ENCODE measurements at places on chromosomes 5 and 9.

GRCh38 chr9:5817862-5818261 is 15.1 kb downstream of the ERMP1 start:
- DNase-seq, result peak; percentile 52

DNA sequence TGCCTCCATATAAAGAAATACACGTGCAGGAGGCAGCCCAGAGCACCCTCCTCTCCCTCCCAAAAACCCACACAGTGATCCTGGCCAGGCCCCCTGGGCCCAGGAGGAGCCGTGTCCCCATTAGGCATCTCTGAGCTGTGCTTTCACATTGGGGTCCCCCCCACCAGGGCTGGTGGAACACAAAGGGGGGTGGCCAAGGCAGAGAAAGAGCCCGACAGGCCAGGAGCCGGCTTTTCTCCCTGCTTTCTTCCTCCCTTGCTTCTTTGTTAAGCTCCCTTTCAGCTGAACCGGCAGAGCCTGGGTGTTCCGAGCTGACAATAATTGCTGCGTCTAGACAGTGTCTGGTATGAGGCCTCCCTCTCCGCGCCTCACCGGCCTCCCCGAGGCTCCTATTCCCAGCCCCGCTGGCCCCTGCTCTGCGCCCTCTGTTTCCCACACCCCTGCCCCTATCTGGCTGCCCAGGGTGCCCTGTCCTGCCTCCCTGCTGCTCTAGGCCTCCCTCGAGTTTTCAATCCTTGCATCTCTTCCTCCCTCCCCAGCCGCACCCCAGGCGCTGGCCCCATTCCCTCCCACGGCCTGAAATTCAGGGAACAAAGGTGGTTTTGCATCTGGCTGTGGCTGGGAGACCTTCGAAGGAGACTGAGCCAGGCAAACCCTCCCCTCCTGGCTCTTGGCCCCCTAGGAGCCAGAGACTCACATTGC is 120.6 kb downstream of the C9orf50 start:
- no peak for DNase-seq

GRCh38 chr9:101970609-101971008 is 232.2 kb upstream of the GRIN3A start:
- no peak for DNase-seq

- peak; percentile 97 for DNase-seq
Measured at GRCh38 chr5:44875661-44876605, 67.2 kb downstream of the MRPS30 start.

GRCh38 chr9:126442636-126443035 is 116.0 kb downstream of the MVB12B start:
- DNase-seq, result no peak

GRCh38 chr5:57007344-57007743 is 55.4 kb upstream of the MIER3 start:
- no peak for DNase-seq

GRCh38 chr5:128693764-128694163 is 155.7 kb upstream of the FBN2 start:
- DNase-seq, result no peak

DNA sequence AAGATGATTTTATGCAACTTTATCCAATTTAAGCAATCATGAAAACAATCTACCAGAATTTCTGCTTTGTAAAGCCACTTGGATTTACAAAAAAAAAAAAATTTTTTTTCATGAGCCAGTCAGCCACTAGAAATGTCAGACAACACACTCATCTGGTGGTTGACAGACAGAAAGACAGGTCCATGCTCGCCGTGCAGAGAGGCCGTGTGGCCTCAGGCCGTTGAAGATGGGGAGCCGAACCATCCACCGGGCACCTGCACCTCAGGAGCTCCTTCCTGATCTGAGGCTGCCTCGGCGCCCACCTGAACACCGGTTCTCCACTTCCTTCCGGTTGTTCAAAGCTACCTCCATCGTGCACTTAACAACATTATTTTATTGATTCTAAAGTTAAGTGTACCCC is 138.0 kb upstream of the IRX4 start:
- no peak for DNase-seq

- no peak for DNase-seq
Measured at GRCh38 chr9:127132921-127133647, 10.6 kb upstream of the ANGPTL2 start.

DNA sequence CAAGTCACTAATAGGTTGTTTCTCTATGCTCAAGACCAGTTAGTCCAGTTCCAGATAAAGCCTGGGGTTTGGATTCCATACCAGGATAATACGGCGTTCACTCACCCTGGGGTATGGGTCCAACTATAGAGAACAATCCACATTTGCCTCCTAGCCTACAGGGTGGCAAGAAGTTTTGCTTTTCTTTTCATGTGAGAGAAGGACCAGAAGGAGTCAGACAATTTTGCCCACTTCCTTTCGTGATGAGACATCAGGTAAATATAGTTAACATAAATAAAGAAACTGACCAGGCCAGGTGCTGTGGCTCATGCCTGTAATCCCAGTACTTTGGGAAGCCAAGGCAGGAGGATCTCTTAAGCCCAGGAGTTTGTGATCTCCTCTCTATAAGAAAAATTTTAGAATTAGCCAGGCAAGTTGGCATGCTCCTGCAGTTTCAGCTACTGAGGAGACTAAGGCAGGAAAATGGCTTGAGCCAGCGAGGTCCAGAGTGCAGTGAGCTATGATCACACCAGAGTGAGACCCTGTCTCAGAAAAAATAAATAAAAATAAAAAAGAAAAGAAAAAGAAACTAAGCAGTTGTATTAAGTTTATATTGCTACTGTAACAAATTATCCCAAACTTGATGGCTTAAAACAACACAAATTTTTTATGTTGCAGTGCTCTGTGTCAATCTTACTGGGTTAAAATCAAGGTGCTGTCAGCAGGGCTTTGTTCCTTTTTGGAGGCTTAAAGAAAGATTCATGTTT is 7.5 kb upstream of the REEP5 start:
- no peak for DNase-seq

DNA sequence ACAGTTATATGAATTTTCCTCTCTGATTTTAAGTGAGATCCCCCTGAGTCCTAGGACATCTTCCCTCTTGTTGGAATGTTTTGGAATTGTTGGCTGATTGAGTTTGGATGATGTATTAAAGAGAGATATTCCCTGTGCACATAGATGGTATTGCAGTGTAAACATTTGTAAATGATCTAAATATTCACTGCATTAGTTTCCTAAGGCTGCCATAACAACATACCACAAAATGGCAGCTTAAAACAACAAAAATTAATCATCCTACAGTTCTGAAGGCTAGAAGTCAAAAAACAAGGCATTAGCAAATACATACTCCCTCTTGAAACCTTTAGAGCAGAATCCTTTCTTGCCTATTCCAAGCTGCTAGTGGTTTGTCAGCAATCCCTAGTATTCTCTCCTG is 38.0 kb upstream of the MROH2B start:
- DNase-seq, result no peak

DNA sequence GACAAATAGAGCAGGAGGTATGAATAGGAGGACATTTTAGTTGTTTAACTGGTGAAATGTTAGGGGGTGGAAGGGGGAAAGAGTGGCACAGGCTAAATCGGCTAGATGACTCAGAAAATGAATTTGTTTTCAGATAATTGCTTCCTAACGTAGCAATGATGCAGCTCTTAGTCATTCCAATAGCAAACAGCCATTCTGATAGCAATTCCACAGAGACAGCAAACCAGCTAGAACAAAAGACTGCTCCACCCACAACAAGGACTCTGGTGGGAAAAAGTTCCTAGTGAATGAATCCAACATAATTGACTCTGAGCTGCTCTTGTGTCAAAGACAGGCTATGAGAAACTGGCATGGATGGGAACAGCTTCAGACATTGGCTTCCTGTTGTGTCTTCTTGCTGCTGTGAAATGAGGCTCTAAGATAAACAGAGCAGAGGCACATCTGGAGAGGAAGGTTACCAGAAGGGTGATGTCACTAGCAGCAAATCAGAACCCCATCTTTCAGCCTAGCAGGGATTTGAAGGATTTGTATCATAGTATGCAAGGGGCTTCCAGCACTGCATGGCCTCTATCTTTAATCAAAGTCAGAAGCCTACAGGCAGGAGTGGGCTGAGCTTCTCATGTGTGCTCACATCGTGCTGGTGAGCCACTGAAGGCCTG is 28.1 kb upstream of the F2RL1 start:
- peak; percentile 93 for DNase-seq

DNA sequence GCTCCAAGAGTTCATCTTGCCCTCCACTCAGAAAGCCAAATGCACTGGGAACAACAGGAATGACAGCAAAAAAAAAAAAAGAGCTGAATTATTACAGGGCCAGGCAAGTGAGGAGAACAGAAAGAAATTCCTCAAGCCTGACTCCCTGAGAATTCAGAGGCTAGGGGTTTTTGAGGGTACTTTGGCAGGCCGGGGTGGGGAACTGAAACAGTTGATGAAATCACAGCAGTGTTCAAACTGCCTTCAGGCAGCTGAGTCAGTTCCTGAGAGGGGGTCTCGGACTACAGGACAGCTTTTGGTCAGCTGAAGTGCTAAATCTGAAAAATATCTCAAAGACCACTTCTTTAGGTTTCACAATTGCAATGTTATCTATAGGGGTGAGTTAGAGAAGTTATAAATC is 419.4 kb downstream of the SEMA5A start:
- no peak for DNase-seq

GRCh38 chr5:120624021-120624563 is 160.0 kb downstream of the PRR16 start:
- no peak for DNase-seq

- no peak for DNase-seq
Measured at GRCh38 chr5:109936996-109937395, 247.3 kb downstream of the MAN2A1 start.

- no peak for DNase-seq
Measured at GRCh38 chr9:13568841-13569601, 289.5 kb upstream of the MPDZ start.

DNA sequence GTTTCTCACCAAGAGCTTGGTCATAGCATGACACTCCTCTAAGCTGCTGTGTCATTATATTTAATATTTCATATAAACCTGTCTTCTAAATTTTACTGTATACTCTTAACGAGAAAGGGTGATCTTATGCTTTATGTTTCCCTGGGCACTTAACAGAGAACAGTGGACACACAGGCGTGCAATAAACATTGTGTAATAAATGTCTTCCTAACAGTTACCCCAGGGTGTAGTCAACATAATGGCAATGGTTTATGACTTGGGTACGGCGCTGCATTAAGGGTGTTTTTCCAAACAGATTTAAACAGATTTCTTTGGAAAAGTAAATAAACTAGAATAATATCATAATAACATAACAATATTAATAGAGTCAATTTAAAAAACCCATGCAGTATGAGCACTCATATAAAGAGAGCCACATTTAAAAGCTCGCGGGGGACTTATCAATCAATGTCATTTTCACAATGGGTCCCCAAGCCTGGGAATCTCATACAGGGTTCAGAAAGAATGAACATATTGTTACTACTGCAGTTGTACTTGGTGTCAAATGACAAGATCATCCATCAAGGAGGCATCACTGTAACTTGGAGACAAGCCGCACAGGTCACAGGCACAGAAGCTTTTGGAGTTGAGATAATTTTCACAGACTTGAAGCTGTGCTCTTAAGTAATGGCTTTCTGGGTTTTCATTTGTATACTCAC is 376.4 kb downstream of the CTNND2 start:
- no peak for DNase-seq

- DNase-seq, result no peak
Measured at GRCh38 chr9:17730899-17731298, 152.0 kb downstream of the SH3GL2 start.

DNA sequence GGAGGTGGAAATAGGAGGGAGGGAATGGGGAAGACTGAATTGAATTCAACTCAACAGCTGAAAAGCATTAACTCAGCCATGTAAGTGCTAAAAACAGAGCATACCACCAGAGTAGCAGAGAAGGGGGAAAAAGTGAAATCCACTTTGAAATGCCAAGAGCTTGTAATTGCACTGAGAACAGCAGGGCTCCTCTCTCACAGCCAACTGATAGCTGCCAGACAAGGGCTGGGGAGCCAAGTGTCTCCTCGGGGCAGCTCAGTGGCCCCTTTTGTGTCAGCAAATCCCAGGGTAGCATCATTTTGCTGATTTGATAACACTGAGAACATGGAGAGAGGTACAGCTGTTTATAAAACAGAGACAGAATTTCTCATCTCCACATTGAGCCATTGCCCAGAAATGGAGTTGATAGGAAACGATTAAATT is 182.5 kb downstream of the FRMD3 start:
- no peak for DNase-seq

GRCh38 chr5:96675882-96676281 is 13.7 kb downstream of the CAST start:
- DNase-seq, result no peak

DNA sequence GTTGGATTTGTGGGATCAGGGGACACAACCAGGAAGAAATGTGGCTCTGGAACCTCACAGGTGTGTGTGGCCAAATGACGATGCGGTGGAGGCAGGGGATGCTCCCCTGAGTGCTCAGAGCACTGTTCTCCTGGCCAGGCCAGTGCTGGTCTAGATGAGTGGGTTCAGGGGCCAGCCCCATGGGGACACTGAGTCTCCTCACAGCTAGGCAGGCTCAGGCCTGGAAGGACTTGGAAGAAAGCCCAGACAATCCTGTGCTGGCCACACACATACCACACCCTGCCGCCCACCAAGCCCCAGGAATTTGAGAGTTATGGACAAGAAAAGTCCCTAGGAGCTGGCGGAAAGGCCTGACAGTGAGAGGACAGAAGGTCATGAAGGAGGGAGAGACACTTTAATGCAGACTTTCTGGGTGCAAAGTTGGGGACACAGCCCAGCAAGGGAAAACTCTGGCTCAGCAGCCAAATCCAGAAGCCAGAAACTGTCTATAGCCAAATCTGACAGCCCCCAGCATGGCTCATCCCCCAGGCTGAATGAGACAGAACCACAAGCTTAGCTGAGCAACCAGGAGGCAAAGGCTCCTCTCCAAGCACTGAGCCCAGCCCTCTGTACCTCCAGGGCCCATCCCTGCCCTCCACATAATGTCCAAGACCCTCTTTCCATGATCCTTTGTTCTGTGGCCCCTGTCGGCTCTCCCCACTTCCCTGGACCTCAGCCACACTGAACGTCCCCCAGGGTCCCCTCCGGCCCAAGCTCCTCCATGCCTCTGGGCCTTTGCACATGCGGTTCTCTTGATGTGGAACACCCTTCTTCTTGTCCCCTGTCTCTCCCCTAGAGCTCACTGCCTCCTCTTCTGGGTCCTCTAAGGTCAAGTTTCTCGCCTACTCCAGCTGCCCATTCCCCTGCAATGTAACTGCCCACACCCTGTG is 22.4 kb downstream of the LHX6 start:
- no peak for DNase-seq

GRCh38 chr5:143495110-143495509 is 91.6 kb upstream of the NR3C1 start:
- no peak for DNase-seq

DNA sequence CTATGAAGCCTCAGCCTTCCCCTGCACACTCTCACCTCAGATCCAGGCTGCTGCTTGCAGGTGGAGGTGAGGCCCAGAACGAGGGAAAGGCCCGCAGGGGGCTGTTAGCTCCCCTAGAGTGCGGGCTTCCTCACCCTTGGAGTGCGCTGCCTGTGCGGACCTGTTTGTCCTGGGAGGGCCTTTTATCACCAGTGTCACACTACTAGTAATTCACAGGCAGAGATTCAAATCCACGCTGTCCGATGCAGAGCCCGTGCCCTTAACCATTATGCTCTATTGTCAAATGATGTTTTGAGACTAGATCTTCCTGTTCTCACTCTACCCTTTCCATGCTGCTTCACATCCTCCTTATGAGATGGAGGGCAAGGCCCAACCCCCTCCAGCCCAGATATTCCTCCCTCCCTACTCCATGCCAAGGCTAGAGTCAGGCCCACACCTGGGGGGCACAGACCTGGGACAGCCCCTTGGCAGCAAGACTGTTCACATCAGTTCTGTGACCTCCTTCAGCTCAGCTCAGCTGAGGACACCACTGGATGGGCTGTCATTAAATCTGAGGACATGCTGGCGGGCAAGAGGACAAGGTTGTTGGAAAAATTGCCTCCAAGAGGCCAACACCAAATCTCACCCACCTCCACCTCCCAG is 112.8 kb upstream of the SPOCK1 start:
- no peak for DNase-seq

GRCh38 chr9:128081056-128081455 is 13.0 kb downstream of the SLC25A25 start:
- no peak for DNase-seq

All from epithelial cell of prostate (primary cell).